ENCODE measurements at places on chromosomes 5 and 9.

- DNase-seq, result no peak
These were observed at the start of gene MUSK for GRCh38 chr9:110668570-110669167. Gene MUSK (plus strand): TSS chr9:110668791. CDS start chr9:110668905, 114 bp downstream.

- no peak for DNase-seq
These were observed 1123.8 kb upstream of the CDH6 start for GRCh38 chr5:30069441-30070263.

GRCh38 chr9:8364026-8364752 is 564.6 kb upstream of the DMAC1 start:
- DNase-seq, result no peak

- DNase-seq, result no peak
These were observed 11.7 kb upstream of the QRFP start for GRCh38 chr9:130908146-130908877.

DNA sequence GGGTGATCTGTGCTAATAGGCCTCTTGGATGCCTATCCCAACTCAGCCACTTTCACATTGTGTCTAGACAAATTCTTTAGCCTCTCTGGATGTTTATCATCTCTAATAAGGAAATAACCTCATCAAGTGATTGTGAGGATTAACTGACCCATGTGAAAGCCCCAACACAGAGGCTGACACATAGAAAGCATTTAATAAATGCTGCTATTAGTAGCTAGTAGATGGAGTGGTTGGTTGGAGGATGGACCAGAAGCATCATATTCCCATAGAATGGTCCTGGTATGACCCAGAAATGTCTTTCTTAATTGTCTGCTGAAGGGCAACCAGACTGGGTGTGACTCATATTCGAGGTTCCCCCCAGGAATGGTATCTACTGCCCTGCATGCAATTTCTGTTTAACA is 124.4 kb downstream of the PIK3R1 start:
- no peak for DNase-seq

- DNase-seq, result no peak
These were observed 102.8 kb downstream of the PLK2 start for GRCh38 chr5:58357121-58357520.

- DNase-seq, result no peak
These were observed 171.2 kb downstream of the TMEM167A start for GRCh38 chr5:82905986-82906385.

- no peak for DNase-seq
These were observed 22.1 kb downstream of the MRPL36 start for GRCh38 chr5:1777281-1778137.

- no peak for DNase-seq
These were observed at the start of gene PHAX for GRCh38 chr5:126600631-126601511. Gene PHAX (plus strand): TSS chr5:126600947. CDS start chr5:126600963, 16 bp downstream.

- no peak for DNase-seq
These were observed 18.0 kb upstream of the CDC23 start for GRCh38 chr5:138230981-138231589.

- no peak for DNase-seq
These were observed 56.5 kb upstream of the ANGPTL2 start for GRCh38 chr9:127178686-127179632.

DNA sequence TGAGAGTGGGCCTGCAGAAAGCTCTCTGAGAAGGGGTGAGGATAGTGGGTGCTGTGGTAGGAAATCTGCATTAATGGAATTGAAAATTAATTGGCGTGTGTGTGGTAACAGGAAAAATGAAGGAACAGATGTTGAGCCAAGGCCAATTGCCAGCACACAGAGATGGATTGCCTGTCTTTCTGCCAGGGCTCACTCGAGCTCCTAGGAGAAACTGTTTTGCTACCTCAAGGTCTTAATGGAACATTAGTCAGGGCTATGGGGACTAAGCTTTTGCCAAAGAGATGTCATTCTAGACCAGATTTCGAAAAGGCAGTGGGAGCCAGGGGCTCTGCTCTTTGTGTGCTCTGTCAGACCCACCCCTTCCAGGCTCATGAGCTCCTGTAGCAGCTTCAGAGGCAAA is 124.0 kb upstream of the EFNA5 start:
- DNase-seq, result no peak

GRCh38 chr5:103333376-103333775 is 74.8 kb downstream of the MACIR start:
- no peak for DNase-seq

DNA sequence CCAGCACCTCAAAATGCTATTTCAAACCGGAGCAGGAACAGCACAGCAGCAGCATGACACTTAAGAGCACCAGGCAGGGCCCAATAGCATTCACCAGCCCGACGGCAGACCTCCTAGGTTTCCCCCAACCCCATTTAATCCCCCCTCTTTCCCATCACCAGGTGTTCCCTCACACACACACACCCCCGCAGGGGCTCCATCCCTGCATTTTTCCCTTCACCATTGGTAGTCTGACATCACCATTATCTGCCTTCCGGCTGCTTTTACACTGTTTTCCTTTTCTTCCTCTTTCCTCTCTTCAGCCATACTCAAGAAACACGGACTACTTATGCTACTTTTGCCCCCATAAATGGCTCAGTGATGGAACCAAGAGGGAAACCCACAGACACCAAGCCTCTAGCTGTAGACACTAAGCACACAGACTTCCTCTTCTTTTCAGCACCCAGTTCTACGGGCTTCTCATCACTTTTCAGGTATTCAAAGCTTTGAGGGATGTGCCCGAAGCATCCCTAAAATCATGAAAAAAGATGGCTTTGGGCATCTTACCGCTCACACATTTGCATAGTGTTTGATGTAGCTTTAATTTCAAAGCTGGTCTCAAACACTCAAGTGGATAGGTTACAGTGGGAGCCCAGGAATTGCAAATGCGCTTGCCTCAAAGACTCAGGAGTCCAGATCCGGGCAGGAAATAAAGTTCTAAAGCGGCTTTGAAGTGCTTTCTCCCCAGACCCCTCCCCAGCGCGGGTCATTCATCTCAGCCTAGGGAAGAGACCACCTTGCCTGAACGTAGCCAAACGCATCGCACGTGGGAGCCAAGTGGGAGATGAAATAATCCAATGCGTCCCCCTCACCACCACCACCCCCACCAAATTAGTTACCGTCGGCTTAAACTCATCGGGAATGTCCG is 141.5 kb downstream of the TSSK1B start:
- DNase-seq, result no peak

DNA sequence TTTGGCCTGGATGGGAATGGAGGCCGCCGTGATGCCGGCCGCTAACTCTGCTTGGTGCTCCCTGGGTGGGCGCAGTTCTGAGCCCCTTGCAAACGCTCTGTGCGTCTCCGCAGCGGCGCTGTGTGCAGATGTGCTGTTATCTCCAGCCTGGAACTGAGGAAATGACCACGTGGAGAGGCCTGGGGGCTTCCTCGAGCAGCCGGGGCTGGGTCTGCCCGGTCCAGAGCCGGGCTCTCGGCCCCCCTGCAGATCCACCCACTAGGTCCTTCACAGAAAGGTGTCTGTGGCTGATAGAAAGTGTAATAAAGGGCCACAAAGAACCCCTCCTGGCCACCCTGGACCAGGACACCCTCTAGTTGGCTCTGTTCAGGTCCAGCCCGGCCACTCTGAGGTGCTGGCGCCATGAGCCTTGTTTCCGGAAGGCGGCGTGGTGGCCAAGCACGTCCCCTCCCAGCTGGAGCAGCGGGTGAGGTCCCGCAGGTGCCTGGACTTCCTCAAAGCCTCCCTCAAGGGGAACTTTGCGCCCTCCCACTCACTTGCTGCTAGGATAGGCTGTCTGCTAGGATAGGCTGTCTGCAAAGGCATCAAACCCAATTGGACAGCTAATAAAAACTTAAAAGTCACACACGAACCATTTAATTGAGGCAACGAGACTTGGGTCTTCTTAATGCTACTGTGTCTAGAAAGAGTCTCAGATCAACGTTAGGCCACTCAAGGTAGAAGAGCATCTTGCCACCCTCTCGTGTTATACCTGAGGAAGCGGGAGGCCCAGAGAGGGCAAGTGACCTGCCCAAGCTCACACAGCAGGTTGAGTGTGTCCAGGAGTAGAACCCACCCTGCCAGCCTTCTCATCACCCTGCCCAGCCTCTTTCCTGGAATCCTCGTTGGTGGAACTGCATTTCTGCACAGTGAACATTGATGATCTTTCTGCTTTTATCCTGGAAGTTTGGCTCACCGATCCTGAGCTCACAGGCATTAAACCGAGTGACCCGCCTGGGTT is 109.3 kb upstream of the FCN2 start:
- DNase-seq, result no peak

- no peak for DNase-seq
These were observed 5.7 kb downstream of the SLC6A3 start for GRCh38 chr5:1439388-1440097.

DNA sequence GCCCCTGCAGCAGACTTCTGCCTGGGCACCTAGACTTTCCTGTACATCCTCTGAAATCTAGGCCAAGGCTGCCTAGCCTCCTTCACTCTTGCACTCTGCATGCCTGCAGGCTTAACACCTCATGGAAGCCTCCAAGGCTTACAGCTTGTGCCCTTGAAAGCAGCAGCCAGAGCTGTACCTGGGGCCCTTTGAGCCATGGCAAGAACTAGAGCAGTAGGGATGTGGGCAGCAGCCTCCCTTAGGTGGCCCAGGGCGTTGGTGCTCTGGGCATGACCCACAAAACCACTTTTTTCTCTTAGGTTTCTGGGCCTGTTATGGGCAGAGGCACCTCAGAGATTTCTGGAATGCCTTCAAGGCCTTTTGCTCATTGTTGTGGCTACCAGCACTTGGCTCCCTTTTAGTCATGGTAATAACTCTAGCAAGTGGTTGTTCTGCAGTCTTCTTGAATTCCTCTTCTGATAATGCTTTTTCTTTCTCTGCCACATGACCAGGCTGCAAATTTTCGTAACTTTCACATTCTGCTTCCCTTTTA is 606.2 kb downstream of the TLE4 start:
- DNase-seq, result no peak

DNA sequence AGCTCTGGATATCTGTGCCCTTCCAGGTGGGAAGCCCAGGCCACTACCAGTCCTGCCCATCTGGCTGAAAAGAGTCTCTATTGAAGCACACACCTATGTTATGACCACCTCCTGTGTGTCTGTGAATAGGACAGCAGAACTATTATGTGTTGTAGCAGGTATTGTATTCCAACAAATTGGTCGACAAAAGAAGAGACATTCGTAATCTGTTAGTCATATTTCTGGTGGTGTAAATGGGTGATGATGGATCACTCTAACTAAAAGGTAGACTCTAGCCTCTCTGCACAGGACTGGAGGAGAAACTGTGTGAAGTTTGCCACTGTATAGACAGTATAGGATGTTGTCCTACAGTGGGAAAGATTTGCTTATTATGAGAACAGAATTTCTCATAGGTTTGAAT is 416.1 kb downstream of the TMEM38B start:
- DNase-seq, result no peak

- no peak for DNase-seq
These were observed 165.6 kb upstream of the FSTL4 start for GRCh38 chr5:133777951-133778350.

- DNase-seq, result no peak
These were observed 34.6 kb upstream of the PSD2 start for GRCh38 chr5:139761057-139761450.

- DNase-seq, result no peak
These were observed 657.2 kb downstream of the TLE1 start for GRCh38 chr9:81032030-81032572.

GRCh38 chr9:84374013-84374412 is 33.5 kb upstream of the SLC28A3 start:
- DNase-seq, result no peak

DNA sequence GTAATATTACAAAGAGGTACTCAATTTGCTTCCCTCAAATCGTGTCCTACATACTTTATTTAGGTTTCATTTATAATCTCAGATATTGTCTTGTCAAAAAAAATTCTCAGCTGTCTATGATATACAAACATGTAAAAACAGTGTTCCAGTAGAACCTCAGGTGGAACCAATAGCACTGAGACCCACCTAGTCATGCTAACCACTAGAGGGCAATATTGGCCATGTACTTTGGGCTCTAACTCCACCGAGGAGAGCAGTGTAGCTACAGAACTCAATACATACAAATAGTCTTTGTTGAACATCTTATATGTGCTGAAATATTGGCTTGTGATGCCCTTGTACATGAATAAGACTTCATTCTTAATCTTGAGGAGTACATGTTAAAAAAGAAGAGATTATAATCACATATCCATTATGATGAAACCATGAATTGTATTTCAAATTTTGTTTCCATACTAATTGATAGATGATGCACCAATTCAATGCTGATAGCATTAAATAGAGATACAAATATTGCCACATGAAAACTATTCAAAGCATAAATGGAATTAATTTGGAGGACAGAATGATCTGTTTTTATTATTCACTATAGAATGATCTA is 71.2 kb upstream of the CNTLN start:
- no peak for DNase-seq

DNA sequence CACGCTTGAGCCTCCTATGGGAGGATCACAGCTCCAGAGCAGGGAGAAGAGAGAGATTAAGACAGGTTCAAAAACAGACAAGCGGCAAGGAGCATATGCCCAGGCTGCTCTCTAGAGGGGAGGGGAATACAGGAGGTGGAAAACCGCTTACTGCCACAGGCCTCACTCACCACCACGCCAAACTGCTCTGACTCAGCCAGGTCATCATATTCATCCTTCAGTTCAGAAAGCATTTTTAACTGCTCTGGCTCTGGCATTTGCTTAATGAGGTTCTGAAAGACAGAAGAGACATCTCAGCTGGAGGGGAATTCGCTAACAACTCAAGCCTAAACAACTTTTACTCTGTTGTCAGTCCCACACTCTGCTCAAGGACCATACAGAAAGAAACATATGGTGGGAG is 40.1 kb downstream of the PCDHGC5 start:
- DNase-seq, result no peak

DNA sequence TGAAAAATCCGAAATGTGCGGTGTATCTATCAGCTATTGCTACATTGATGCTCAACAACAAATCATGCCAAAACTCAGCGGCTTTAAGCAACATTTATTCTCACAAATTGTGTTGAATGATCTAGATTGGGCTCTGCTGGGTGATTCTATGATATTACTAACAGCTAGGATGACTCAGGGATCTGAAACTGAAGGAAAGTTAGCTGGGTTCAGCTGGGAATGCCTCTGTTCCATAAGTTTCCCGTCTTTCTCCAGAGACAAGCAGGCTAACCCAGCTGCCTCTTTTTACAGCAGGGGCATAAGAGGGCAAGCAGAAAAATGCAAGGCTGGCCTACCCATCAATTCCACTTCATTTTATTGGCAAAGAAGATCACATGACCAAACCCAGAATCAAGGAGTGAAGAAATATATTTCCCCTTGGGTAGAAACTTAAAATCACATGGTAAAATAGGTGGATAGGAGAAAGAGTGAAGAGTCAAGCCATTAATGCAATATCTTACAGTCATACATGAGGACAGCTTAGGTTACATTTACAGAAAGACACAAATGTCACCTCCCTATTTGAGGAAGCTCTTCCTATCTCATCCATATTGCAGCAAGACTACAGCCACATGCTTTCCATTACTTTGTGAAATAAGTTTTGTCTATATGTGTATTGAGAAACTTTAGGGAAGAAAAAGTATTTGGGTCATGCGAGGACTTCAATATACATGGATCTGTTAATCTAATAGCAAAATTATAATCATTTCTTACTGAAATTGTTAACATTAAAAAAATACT is 30.8 kb downstream of the IL7R start:
- no peak for DNase-seq

GRCh38 chr5:148457183-148457620 is 73.4 kb downstream of the FBXO38 start:
- DNase-seq, result no peak

Measured in cortex of kidney (tissue), 1 donor.